ENCODE measurements at places on chromosomes 5 and 9.
A peak's percentile ranks its signal among the peaks of the same experiment; 100 is the strongest.

GRCh38 chr5:38589629-38590028, 33.2 kb upstream of the LIFR start:
- DNase-seq, result no peak

DNA sequence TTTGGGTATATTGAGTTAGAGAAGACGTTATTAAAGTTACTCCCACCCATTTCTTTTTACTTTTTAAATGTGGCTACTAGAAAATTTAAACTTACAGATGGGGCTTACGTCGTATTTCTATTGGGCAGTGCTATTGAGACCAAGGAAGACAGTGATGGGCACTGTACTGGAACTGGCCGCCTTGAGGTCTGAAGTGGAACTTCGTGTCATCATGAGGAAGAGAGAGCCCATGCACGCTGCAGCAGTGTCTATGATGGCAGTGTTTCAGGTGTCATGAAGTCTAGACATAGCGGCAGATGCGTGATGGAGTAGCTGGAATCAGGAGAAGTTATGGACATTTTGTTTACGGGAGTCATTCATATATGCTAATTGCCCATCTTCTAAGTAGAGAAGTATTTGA, 143.7 kb downstream of the LRRC70 start:
- no peak for DNase-seq

- no peak for DNase-seq
Observed at GRCh38 chr9:107036367-107036766, 173.4 kb downstream of the ZNF462 start.

DNA sequence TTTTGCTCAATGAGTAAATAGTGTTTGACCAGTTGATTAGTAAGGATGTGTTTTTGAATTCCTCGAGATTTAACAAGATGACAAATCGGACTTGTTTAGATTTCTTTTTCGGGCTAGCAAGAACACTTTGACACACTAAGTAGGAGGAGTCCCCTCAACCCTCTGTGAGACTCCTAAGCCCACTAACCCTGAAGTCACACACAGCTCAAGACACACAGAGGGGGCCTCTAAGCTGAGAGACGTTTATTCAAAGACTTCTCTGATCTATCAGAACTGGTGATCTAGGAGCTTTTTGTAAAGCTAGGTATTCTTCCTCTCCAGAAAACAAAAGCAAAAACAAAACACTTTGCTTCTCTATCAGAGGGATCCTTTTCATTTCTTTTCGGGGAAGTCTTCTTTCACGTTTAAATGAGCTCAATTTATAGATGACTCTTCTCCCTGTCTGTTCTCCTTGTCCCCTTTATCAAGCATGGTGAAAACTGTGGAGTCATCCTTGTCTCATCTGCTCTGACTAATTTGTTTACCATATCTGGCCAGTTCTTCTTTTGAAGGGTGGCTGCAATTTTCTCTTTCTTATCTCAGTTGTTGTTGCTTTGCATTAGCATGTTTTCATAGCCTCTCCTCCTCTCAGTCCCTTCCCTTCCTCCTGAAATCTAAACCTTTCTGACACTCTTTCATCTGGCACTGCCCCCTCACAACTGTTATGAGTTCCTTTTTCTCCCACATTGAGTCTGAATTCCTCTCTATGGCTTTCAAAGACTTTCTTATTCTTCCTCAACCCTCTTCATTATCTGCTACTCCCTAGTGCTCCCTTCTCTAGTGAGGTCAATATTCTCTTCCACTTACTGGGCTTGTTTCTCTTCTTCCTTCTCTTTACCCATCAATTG, 68.5 kb upstream of the RAI14 start:
- no peak for DNase-seq

GRCh38 chr9:76891279-76891678, 14.6 kb downstream of the PRUNE2 start:
- DNase-seq, result no peak

DNA sequence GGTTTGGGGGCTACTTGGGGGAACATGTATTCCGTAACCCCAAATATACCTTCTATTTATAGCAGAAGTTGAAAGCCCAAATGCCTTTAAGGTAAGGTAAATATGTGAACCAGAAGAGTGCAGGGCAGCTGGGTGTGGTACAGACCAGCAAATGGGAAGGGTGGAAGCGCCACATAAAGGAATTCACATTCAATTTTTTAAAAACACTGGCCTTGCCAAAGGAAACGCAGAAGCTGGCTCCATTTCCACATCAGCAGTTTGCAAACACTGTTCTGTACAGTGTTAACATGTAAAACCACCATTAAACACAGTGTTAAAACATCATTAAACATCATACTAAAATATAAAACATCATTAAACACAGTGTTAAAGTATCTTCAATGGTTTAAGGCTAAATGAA, 3.5 kb upstream of the BHMT start:
- DNase-seq, result no peak

- peak; percentile 48 for DNase-seq
Observed at GRCh38 chr5:139848508-139849100, 53.0 kb downstream of the PSD2 start.

DNA sequence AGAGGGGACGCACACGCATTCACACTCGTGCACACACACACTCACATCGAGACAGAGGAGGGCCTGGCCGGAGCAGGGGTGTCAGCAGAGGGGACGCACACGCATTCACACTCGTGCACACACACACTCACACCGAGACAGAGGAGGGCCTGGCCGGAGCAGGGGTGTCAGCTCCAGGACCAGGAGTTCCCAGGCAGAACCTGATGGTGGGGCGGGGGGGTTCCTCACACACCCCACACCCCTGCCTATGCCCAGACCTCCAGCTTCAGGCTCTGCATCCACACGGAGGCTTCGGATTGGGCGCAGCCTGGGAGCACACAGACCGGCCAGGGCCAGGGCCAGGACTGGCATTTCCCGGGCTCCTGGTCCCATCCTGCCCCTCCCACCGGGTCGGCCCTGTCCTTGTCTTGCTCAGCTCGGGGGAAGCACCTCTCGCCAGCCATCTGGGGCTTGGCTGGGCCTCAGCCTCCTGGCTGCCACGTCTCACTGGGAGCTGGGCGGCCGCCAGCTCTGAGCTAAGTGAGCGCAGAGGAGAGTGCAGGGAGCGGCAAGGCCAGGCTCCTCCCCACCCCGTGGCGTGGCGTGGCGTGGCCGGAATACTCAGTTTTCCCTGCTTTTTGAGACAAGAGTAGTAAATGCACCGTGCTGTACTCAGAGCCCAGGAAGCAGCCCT, 31.3 kb downstream of the ADAMTS2 start:
- DNase-seq, result no peak

DNA sequence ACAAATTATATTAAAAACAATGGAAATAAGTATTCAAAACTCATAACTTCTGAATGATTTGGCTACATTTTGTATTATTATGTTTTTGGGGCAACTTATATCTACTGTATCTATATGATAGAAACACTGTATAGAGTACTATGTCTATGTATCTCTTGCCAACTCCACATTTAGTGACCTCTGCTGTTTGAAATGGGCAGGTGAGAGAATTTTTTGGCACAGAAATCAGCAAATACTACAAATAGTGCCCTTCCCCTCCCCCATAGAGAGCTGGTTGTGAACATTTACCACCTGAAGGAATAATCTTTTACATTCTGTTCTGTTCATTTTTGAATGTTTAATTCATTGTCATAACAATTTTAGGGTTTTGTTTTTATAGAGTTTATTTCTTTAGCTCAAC, 545.3 kb downstream of the PDE4D start:
- DNase-seq, result no peak

GRCh38 chr9:78351816-78352215, 54.9 kb downstream of the PSAT1 start:
- DNase-seq, result peak; percentile 18

DNA sequence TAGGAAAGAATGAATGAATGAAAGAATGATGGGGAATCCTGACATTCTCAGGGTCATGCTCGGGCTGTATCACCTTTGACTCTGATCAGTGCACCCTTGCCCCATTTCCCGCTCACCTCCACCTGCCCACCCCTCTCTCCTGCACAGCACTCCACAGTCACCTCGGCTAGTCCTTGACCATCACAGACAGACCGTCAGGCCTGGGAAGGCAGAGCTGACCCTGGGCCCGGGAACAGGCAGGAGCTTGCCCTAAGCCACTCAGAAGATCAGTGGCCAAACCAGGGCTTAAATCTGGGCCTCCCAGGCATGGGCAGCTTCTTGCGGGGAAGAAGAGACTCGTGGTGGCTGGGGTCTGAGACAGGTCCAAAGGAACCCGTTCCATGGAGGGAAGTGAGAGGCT, 3.6 kb downstream of the ST6GALNAC6 start:
- no peak for DNase-seq
